GM23248 (cell line): ENCODE measurements at places on chromosomes 7 and 10.

- peak; percentile 32 for DNase-seq
Measured at GRCh38 chr10:126331101-126331500, 57.2 kb downstream of the ADAM12 start.

DNA sequence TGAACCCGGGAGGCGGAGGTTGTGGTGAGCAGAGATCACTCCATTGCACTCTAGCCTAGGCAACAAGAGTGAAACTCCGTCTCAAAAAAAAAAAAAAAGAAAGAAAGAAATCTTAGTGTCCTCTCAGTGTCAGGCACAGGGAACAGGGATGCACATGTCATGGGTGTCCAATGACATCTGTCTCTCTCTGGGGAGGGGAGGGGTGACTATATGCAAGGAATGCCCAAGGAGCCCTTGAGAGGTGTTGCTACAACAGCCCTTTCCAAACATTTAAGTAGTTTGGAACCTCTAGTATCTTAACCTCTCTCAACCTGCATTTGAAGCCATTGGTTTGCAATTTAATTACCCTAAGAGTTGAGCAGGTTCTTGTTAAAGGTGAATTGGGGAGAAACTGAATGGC is 28.9 kb downstream of the PDLIM1 start:
- no peak for DNase-seq

- no peak for DNase-seq
Measured at GRCh38 chr7:54783952-54784351, 24.9 kb upstream of the SEC61G start.

DNA sequence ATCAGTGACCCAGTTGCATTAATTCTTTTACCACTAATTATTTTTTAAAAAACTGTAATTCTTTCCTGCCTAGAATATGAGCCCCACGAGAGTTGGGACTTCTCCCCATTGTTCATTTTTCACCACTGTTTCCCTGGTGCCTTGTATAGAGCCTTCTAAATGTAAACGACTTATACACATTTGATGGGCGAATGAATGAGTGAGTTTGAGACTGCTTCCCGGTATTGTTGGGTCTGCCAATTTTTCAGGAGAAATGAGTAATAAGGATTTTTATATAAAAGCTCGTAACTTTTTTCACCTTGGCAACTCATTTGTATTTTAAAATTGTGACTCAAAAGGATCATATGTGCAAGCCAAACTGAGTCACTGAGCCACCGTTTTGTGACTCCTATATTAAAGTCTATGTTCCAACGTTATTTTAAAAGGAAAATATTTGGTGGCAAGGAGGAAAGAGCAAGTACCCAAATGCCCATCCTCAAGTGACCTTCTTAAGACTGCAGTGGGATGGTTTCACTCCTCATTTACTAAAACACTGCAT is 621.3 kb downstream of the KCNMA1 start:
- DNase-seq = peak; percentile 77
